T47D (cell line): ENCODE measurements at places on chromosomes 11 and 22.

DNA sequence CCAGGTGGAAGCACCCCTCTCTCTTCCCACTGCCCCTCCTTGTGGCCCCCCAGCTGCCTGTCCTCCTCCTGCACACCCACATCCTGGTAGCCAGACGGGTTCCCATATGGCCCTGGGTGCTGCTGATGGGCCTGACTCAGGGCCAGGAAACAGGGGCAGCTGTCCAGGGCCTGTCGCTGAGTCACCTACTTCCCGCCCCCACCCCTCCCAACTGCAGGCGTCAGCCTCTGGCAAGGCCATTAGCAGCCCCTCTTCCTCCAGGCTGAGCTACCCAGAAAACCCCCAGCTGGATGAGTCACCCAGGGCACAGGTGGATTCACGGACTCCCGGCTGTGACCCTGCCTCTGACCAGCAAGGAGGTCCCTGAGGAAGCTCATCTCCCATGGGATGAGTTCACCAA, 6.9 kb upstream of the GAL start:
- DNase-seq = no peak

GRCh38 chr22:49637255-49637760, 190.4 kb downstream of the BRD1 start:
- no peak for DNase-seq

GRCh38 chr11:124891373-124891861, 6.2 kb downstream of the ROBO4 start:
- no peak for DNase-seq

DNA sequence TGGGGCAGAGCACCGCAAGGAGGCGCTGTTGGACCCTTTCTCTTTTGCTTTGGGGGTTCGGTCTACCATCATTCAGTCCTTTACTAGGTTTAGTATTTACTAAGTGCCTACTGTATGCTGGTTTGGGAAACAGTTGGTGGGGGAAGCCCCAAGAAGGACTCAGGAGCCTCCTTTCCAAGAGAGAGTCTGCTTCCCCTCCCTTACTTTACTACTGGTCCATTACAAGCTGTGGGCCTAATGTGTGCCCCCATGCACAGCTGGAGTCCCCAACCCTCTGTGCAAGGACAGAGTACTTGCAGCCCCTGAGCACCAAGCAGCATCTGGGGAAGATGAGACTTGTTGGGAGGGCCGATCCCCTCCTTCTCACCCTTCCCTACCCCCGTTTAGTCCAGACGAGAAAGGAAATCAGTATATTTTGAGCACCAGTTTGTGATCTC, 876 bp upstream of the UBE2L6 start:
- DNase-seq = peak; percentile 86

DNA sequence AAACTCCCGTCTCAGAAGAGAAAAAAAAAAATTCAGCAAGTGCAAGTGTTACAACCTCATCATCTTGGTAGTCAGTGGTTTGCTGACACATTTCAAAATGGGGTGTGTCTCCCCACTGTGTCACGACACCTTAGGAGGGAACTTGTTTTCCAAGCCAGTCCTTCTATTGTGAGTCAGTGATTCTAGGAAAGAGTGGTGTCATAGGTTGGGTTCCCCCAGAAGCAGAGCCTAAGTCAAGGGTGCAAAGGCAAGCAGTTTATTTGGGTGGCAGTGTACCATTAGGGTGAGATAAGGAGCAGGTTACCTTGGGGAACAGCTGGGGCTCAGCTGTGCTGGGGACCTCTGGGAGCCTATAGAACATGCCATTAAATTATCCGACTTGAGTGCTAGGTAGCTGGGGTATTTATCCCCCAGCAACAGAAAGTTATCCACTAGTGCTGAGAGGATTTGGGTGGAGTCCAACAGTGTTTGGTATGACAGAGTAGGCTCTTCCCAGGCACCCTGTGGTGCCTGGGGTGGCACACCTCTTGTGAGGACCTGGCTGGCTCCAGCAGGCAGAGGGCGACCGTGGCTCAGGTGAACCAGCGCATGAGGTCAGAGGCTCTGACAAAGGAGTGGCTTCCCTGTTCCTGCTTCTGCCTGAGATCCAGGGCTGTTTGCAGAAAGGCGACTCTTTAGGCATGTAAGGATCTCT, 41.7 kb downstream of the KIAA1671 start:
- peak; percentile 79 for DNase-seq

DNA sequence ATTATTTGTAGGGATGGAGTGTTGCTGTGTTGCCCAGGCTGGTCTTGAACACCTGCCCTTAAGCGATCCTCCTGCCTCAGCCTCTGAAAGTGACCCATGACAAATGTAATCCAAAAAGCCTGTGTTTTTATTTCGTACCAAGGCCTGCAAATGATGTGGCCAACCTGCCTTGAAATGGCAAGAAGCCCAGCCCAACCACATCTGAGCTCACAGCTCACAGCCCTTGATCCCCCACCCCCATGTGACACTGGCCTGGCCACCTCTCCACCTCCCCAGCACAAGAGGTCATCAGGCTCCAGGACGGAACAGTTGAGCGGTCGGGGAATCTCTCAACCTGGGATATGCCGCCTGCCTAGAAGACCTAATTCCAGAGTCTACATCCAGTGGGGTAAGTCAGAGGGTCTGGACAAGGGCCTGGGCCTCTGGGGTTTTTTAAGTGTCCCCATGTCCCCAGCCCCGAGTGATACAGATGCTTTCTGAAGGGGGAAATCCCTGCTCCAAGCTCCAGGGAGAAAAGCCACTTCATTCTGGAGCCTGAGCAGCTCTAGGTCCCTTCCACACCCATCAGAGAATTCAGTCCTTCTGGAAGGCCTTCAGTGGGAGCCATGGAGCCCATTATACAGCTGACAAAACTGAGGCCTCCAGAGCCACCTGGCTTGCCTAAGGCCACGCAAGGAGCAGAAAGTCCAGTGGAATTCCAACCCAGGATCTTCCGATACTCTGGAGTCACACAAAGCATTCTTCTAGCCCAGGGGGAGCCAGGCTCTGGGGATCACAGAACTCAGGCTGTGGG, 70.7 kb downstream of the MN1 start:
- no peak for DNase-seq

GRCh38 chr22:23365961-23366360, 185.7 kb downstream of the BCR start:
- DNase-seq = no peak

- DNase-seq = no peak
These were observed 14.8 kb downstream of the TAB1 start for GRCh38 chr22:39414377-39414776.

GRCh38 chr11:123251657-123252344, 56.8 kb upstream of the CLMP start:
- no peak for DNase-seq

GRCh38 chr22:32735526-32735925, 66.0 kb upstream of the TIMP3 start:
- no peak for DNase-seq

GRCh38 chr11:75346912-75347647, 4.4 kb downstream of the ARRB1 start:
- no peak for DNase-seq

DNA sequence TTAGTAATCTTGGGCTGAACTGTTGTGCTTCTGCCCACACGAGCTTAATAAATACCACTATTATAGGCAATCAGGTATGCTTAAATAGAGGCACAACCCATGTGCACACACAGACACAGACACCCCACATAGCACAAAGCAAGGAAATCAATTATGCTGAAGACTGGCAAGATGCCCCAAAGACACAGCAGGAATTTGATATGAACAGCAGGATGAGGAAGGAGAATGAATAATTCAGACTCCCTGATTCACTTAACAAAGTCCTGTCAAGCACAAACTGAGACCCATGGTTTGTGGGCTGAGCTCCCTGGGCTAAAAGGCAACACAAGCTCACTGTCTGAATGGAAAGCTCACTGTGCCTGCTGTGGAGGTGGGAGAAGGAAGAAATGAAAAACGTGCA, 42.5 kb downstream of the RBFOX2 start:
- no peak for DNase-seq

DNA sequence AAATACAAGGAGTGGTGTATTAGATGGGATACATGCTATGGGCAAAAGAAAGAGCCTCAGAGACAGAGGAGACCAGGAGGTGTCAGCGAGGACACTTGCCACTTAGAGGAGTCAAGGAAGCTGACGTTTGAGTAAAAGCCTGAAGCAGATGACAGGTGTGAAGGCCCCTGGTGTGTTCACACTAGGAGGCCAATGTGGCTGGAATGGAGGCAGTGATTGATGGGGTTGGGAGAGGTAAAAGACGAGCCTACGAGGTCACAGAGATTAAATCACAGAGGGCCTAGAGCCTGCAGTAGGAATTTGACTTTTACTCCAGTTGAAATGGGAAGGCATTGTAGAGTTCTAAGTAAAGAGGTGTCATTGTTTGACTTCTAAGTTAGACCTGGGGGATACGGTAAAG, 12.0 kb upstream of the GDPD5 start:
- no peak for DNase-seq

DNA sequence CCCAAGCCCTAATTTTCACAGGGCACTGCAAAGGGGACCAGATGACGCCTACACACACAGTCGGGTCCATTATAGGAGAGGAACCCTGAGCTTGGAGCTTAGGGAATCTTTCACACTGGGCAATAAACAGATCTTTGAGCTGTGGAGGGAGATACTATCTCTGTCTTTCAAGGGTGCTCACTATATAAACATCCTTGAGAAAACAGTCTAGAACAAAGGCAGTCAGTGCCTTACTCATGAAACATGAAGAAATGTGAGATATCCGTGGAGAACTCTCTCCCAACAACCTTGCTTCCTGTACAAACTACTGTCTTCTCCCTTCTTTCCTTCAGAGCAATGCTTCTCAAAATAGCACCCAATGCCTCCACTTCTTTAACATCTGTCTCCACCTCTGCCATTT, 109.0 kb upstream of the APOA1 start:
- peak; percentile 47 for DNase-seq

DNA sequence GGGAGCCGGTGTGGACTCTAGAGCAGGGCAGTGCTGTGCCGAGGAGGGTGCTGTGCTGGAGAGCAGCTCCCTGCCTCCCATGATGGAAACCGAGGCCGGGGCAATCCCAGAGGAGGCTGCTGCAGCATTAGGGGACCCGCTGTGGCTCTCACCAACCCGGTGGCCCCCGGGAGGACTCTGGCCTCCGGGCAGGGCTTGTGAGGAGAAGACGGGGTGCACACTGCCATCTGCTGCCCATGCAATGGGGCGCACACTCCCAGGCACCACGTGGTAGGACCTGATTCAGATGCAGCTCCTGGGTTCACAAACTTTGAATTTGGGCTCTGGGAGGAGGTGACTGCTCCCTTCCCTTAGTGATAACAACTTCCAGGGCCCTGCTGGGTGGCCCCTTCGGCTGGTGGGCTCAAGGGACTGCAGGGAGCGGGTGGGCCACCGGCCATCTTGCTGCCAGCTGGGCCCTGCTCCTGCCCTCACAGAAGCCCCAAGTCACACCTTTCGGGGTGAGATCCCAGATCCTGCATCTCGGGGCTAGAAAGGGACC, 93.8 kb upstream of the FGF3 start:
- DNase-seq = peak; percentile 59

DNA sequence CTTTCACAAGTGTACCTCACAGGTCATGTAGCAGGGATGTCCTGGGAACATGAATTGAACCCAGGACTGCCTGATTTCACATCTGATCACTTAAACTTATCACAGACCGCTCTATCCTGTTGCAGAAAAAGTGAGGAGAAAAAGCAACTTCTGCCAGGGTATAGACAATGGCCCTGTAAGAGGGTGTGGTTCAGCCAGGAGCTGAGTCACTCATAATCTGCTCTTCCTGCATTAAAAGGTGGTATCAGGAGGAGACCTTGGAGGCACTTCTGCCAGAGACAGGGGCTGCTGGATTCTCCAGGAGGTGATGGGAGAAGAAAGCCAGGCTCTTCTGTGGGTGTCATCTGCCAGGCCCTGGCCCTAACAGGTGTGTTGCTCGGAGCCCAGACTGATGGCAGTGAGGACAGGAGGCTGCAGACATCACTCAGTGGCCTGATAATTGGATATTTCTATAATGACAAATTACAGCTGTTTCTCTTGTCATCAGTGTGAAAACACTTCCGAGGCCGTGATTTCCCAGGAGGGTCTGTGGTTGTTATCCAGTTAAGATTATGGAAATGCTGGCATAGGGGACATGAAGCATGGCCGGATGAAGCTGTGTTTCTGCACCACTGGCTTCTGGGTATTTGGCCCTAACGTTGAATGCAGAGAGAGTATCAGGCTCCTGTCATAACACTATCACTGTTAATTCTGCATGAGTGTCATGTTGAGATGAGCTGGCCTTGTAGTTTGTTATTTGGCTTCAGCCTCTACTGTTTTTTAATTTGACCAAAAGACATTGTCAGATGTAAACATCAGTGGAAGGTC, 125.1 kb upstream of the ZBED5 start:
- no peak for DNase-seq

DNA sequence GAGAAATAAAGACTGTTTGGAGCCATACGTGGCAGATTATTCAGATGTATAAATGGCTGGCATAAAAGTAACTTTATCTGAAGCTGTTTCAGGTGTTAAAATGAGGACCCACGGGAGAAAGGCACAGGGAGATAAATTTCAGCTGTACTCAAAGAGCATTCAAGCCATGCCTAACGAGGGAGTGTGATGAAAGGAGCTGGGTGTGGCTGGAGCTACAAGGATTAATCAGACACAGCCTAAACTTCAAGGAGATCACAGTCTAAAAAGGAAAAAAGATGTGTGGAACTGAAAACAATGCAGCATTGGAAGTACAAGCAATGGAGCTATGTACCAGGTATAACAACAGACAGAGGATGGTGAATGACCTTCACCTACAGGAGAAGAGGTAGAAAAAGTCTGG, 120.8 kb upstream of the APOA1 start:
- no peak for DNase-seq

DNA sequence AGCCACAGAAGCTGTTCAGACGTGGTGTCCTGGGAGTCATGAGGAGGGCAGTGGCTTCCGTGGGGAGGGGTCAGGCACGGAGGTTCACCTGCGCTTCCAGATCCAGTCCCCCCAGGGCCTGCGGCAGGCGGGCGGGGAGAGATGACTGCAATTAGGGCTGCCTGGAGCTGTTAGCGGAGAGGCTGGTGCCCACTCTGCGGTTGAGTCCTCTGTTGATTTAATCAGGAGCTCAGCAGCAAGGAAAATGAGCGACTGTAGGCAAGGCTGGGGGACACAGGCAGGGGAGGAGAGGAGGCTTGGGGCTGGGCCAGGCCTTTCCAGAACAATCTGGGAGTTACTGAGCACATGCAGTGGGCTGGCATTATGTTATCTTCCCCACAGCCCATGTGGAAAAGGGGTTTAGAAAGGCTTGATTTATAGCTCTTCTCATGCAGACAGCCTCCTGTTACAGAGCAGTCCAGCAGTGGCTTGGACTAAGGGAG, 13.1 kb downstream of the PLCB3 start:
- DNase-seq = no peak

GRCh38 chr11:8386134-8386864, 122.6 kb upstream of the LMO1 start:
- DNase-seq = no peak

- no peak for DNase-seq
These were observed 621.4 kb downstream of the BRD1 start for GRCh38 chr22:49206281-49206680.

GRCh38 chr11:19071255-19071654, 10.7 kb upstream of the MRGPRX2 start:
- DNase-seq = peak; percentile 88
